ENCODE measurements at places on chromosomes 2 and 18.
A peak's percentile ranks its signal among the peaks of the same experiment; 100 is the strongest.

GRCh38 chr2:18546567-18546966 lies 13.9 kb downstream of the RDH14 start:
- no peak for DNase-seq

GRCh38 chr2:41830600-41830999 lies 217.2 kb upstream of the PKDCC start:
- no peak for DNase-seq

DNA sequence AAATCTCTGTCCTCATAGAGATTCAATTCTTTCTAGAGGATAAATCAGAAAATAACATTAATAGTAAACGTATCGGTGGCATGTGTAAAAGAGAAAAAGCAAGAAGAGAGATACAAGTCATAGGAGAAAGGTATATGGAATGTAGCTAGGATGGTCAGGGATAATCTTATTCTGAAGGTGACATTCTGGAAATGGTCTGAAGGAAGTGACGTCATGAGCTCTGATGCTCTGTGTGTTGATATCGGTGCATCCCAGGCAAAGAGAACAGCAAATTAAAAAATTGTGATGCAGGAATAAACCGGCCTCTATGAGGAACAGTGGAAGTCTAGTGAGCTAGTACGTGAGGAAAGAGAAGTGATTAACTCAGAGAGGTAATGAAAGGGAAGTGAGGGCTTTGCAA lies 1215.8 kb downstream of the CNTNAP5 start:
- DNase-seq, result no peak

DNA sequence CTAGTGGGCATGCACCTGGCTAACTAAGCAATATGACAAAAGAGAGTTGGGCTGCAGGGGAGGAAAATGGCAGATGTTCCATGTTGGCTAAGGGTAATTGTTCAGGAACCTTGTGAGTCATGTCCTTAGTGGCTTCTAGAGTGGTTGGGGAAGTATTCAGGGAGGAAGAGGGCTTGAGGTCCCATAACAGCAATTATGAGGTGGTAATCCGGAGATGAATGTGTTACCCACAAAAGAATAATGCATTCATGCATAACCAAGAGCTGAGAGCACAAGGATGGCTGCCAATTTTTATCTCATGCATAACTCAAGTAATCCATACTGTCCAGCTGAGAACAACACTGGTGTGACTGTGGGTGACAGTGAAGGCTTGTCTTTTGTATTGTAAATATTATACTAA lies 42.9 kb downstream of the TMEFF2 start:
- DNase-seq, result peak; percentile 86

GRCh38 chr18:36247036-36247435 lies 50.5 kb upstream of the FHOD3 start:
- no peak for DNase-seq

DNA sequence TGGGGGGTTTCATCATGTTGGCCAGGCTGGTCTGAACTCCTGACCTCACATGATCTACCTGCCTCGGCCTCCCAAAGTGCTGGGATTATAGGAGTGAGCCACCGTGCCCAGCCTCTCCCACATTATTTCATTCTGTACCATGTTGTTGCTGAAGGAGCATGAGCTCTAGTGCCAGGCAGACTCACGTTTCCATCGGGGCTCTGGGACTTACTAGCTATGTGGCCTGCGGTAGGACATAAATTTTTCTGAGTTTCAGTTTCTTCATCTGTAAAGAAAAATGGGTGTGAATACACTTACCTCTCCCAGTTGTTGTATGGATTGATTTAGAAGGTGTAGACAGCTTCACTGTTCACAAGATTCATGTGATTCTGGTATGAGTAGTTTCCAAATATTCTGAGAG lies 30.8 kb upstream of the CCL20 start:
- no peak for DNase-seq
